ENCODE measurements at places on chromosomes 4 and X.

DNA sequence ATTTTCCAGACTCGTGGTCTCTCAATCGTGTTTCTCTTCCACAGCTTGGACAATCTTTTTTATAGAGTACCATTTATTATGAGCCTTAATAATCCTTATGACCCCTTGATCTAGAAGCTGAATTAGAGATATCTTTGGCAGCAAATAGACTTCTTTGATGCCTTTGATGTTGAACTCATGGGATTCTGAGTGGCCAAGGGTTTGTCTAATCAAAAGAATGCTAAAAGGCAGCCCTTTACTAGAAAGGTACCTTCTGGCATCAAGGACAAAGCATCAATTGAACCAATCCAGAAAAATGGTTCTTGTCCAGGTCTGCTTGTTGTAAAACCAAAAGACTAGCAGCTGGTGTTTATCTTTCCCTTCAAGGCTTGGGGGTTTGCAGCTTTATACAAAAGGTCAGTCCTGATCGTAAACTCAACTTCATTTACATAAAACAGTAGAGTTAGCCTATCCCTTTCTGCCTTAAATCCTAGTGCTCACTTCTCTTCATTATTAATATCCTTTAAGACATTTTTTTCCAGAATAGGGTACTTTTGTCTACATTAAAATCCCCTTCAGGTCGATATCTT, 411.3 kb downstream of the FAT4 start:
- DNase-seq = no peak

DNA sequence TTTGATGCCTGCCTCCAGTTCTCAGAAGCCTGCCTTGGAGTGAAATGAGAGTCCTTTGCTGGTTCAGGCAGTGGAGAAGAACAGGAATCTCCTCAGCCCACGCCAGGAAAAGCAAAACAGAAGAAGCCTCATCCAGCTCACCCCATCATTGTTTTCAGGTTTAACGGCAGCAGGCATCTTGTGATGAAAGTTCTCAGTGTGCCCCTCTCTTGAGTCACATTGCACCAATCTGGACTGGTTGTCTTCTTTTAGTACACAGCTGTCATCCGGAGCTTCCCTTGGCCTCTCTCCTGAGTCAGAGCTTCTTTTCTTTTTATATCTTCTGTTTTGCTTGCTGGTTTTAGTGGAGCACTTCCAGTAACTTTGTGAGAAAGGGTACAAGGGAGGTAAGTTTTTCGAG, 50.9 kb downstream of the TSPAN7 start:
- no peak for DNase-seq

- DNase-seq = peak; percentile 58
Measured at GRCh38 chrX:131746491-131746968, 202.7 kb downstream of the OR13H1 start.

GRCh38 chr4:62797221-62797620, 1597.1 kb downstream of the ADGRL3 start:
- no peak for DNase-seq

GRCh38 chr4:53015681-53016080, 153.6 kb downstream of the RASL11B start:
- peak; percentile 7 for DNase-seq

DNA sequence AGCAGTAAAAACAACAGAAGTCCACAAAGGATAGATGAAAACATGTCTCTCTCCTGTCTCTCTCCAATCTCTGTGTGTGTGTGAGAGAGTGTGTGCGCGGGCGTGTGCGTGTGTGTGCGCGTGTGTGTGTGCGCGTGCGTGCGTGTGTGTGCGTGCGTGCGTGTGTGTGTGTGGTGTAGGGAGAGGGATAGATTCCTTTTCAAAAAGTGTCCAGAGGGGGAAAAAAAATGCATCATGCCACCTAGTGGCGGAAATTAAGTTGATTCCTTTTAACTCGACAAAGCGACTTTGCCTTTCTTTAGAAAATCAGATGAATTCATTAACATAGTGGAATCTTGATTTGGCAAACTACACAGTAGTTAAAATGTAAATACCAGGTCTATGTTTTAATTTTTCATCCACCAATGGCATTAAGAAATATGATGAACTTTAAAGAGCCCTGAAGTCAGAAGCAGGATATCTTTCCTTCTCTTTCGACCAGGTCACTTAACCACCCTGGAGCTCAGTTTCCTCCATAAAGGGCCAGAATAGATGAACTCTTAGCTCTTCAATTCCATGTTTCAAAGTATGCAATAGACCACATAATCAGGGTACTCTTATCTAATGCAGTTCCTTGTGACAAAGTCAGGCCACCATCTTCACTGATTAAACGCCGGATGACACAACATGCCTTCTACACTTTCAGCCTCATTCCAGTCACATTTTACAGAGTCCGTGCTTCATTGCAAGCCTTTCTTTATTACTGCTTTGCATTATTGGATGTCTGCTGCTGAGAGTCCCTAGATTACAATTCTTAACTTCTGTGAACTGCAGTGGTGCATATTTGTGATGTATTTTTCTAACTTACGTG, 162.8 kb downstream of the FBXO8 start:
- peak; percentile 28 for DNase-seq

GRCh38 chr4:7871356-7871755, 68.3 kb downstream of the AFAP1 start:
- no peak for DNase-seq

GRCh38 chr4:77821775-77822174, 2.6 kb upstream of the CNOT6L start:
- no peak for DNase-seq

DNA sequence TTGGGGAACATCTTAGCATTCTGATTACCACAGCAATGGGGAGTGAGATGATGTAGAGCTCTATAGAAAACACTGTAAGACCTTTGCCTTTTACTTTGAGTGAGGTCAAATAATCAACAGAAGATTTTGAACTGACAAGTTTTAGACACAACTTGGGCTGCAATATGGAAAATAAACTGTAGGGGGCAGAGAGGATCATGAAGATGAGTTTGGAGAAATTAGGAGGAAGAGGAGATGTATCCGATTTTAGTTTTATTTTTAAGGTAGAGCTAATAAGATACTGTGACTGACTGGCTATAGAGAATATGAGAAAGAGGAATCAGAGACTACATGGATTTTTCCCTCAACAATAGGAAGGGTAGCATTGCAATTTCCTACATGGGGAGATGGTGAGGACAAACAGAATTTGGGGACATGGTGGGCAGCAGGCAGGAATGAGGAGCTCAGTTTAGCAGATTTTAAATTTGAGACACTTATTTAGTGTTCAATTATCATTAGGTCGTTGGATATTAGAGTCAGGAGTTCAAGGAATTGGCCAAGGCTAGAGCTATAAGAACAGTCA, 563.1 kb downstream of the INPP4B start:
- DNase-seq = peak; percentile 2

DNA sequence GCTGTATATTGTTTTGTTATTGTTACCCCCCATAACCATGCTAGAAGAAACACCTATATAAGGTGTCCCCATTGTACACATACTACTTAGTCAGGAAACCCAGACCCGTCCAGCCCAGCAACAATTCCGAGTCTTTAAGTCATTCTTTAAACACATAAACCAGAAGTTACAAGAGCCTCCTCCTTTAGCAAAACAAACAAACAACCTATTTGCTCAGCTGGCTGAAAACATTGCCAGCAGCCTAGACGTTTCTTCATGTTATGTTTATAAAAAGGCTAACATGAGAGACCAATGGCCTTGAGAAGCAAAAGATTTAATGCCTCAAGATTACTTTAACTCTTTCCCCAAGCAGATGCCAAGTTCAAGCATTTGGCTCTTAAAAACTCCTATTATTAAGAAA, 1.4 kb downstream of the ACOX3 start:
- DNase-seq = no peak

DNA sequence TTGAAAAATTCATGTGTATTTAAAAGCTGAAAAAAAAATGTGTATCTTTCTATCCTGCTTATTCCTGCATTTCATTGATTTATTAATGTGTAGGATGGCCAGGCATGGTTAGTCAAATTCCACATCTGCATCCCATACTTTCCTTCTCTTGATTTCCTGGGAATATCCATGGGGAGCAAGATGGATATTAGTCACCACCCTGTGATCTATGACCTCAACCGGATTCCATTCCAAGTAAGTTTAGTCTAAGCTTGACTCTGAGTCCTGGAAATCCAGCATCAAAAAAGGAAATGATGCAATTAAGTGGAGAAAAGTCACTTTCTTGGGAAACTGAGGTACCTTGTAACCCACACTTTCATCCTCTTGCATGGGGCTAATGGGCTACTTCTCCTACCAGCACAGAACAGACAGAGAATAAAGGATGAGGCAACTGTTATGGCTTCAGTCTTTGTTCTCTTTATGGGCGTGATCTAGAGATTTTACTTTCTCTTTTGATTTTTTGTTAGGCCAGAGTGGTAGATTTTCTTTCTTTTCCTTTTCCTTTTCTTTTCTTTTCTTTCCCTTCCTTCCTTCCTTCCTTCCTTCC, 17.1 kb upstream of the BEX4 start:
- no peak for DNase-seq

DNA sequence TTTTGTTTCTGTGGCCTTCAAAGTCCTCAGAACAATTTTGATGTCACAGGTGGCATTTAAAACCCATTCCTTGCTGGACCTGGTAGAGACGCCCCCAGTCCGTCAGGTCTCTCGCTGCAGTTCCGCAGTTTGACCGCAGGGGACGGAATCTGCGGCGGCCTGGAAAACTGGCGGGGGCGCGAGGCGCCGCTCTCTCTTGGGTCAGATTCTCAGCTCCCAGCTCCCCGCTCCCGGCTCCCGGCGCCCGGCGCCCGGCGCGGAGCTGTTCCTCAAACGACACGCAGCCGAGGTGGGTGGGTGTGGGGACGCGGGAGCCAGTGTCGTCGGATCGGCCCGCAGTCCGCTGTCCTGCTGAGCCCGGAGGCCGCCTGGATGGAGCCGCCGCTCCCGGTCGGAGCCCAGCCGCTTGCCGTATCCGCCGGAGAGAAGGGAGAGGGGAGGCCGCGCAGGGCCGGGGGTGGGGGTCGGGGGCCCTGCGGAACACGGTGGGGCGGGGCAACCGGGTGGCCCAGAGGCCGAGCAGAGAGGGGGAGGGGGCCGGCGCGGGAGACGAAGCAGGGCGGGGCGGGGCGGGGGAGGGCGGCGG, at the start of gene OCRL:
OCRL (plus strand) TSS at position 192 of the 586 bp plus-strand sequence; CDS start at position 373, 181 bp downstream.
- peak; percentile 40 for DNase-seq

DNA sequence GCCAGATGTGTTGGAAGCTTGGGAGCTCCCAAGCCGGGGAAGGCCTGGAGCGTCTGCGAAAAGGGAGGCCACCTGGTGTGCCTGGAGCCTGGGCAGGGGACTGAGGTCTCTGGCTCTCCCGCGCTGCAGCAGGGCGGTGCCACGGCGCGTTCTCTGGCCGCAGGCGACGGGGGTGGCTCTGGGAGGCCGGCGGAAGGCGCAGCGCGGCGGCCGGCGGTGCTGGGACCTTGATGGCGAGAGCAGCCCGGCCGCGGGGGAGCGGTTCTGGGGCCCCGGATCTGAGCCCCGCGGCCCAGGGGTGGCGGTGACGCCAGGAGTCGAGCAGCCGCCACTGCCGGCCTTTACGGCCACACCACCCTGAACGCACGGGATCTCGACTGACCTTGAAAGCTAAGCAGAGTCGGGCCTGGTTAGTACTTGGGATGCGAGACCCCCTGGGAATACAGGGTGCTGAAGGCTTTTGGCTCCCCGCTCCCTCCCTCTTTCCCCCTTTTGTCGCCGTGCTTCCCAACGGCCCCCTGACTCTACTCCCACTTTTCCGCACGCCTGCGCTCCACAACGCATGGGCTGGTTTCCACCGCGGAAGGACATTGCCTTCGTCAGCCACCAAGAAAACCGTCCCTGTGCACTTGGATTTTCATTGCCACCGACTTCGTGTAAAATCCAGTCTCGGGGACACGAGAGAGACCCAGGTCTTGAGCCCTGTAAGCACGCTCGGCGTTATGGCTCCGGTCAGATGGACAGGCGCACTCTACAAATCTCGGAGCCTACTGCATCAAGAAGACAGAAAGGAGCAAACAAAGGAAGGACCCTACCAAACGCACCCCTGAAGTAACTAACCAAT, 9.5 kb downstream of the FRG2 start:
- DNase-seq = no peak

- no peak for DNase-seq
Measured at GRCh38 chr4:13523105-13523477, 21.2 kb downstream of the NKX3-2 start.

DNA sequence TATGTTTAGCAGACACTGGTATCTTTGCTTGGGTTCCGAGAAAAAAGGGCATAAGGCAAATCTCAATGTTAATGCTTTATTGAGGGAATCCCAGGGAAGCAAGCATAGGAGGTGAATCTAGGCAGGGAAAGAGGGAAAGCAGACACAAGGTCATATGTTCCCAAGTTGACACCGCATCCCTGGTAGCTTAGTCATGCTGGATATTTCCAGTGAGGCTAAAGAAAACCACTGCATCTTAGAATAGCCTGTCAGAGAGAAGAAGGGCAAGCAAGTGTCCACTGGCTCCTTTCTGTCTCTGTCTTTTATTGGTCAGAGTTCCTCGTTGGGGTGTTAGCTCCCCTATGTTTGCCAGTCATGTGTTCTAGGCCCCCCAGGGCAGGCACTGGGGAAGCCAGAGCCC, 104.7 kb downstream of the NKX6-1 start:
- no peak for DNase-seq

- no peak for DNase-seq
Measured at GRCh38 chr4:2866891-2867290, 23.2 kb downstream of the ADD1 start.

- no peak for DNase-seq
Measured at GRCh38 chr4:119028296-119028695, 107.3 kb upstream of the MYOZ2 start.

- DNase-seq = no peak
Measured at GRCh38 chrX:97200454-97200853, 316.7 kb downstream of the RPA4 start.

DNA sequence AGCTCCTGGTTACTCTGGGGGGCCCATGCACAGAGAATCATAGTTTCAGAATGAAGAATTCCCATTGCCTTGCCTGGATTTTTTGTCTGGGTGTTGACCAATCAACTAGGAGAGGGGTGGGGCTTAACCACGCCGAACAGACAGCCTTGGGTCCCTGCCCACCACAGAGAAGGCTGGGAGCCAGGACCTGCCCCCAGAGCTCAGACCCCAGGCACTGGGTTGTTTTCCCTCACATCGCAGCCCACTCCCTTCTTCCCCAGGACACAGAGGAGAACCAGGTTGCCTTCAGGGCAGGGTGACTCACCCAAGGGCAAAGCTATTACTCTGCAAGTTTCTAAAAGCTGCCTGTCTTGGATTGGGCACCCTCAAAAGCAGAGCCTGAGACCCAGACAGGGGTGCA, 23.3 kb upstream of the CRMP1 start:
- DNase-seq = no peak

- no peak for DNase-seq
Measured at GRCh38 chrX:102767287-102767686, 46.7 kb downstream of the GPRASP3 start.

DNA sequence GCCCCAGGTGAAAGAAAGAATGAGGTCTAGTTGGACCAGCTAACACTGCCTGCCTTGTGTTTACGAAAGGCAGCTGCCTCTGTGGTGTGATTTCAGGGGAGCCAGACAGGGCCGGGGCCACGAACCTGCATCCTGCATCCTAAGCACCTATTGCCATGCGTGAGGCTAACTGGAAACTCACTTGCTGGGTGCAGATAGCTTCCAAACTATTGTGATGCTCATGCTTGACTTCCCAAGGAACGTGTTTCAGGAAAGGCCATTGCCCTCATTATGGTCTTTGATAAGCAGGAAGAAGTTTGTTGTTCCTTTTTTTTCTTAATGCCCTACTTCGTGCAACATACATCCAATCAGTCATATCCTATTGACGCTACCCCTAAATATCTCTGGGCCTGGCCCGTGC, 2.3 kb upstream of the IRF2 start:
- DNase-seq = no peak

GRCh38 chr4:85062466-85062865, 96.0 kb upstream of the WDFY3 start:
- DNase-seq = no peak

GRCh38 chr4:128600996-128601871, 208.3 kb upstream of the JADE1 start:
- DNase-seq = peak; percentile 35

- no peak for DNase-seq
Measured at GRCh38 chrX:112753116-112753515, 73.4 kb upstream of the LHFPL1 start.
